ENCODE measurements at places on chromosomes 6 and 20. TPM values are rescaled to one million over a fixed set of nuclear protein-coding genes. Genes with fewer than 3 reads are reported as not detected.

The HLA-F gene
- total RNA-seq: 5.1 TPM

The KCNK15 gene
- total RNA-seq: 0.96 TPM

The LRRC1 gene
- total RNA-seq: 4.7 TPM

The FOXF2 gene
- 28.8 TPM for total RNA-seq

The MCM3 gene
- 83.7 TPM for total RNA-seq

The MMS22L gene
- total RNA-seq: 8.4 TPM

The VIP gene
- total RNA-seq: not detected

The PRKN gene
- total RNA-seq: 0.07 TPM

The B3GAT2 gene
- 0.02 TPM for total RNA-seq

The RHAG gene
- total RNA-seq: 0.10 TPM
